ENCODE measurements at places on chromosomes 12 and 14.

DNA sequence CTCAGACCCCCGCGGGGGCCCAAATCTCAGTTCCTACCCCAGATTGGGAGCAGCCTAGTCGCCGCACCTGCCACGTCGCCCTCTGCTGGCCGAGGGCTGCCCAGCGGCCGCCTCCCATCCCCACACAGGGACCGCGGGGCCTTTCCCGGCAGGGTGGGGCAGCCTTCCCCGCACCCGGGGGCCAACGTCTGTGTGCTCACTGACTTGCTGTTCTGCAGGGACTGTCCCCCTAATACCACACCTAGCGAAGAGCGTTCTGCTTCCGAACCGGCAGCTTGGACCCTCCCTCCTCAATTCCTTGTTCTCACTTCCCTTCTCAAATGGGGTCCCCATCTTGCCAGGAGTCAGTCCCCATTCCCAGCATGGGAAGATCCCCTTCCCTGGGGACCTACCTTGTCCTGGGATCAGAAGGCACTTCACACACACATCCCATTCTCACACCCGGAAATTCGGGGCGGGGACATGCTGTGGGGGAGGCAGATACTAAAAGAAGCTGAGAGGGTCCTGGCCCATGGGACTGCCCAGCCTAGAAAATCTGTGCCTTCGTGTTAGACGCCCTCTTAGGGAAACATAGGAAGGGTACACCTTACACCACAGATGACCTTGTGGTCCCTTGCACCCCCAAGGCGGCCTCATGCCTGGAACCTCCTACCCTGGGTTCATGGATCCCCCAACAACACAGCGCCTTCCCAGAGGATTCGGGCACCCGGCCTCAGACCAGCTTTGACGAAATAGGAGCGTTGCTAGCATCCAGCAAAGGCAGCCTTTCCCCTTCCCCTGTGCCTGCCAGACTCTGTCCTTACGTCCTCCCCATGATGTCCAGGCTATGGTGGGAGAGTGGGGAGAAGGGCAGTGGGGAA, 16.4 kb downstream of the ACVRL1 start:
- DNase-seq = no peak

GRCh38 chr14:31161274-31161673, 46.3 kb downstream of the HECTD1 start:
- DNase-seq = no peak

DNA sequence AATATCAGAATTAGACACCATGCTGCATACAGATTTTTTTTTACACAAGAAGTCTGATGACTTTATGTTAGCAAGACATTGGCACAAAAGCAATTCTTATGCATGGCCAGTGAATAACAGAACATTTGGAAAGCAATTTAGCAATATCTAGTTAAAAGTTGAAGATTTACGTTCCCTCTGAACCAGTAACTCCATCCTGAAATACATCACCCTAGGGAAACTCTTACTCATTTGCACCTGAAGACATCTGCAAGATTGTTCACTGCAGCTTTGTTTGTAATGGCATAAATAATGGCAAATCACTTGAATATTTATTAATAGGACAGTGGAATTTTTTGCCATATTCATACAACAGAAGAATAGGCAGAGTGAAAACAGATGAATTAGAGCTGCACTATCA, 670.0 kb upstream of the NOVA1 start:
- no peak for DNase-seq

DNA sequence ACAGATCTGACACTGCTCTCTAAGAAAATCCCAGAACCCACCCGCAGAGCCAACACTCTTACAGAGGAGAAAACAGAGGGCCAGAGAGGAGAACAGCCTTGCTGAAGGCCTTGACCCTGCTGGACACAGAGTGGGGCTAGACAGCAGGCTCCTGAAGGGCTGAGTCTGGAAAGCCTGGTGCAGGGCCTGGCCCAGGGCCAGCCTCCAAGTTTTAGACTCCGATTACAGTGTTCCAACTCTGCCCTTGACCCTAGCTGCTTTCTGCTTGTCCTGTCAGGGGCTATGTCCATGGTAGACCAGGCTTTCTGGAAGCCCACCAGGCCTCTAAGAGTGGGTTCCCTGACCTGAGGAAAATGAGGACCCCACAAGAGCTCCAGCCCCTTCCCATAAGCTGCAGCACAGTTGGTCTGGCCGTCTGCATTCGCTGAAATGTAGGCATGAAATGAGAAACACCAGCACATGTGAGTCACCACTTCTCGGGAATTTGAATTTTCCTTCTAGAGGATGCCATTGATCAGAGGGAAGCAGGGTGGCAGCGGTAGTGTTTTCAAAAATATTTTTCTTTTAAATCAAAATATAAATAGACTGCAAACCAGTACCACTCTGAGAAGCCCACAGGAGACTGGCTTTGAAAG, 154.4 kb downstream of the CALM1 start:
- DNase-seq = no peak

DNA sequence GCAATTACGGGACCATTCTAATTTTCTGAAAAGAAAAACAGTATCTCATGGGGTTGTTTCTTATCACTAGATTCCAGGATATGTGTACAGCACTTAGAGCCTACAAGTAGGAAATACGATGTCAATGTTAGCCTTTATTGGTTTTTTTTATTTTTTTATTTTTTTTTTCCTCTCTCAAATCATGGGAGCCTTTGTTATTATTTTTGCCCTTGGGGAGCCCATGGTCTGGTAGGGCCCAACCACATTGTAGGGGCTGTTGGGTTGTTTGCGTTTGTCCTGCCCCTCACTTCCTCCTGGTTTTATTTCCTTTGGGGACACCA, 5.9 kb downstream of the MORN3 start:
- DNase-seq = no peak

DNA sequence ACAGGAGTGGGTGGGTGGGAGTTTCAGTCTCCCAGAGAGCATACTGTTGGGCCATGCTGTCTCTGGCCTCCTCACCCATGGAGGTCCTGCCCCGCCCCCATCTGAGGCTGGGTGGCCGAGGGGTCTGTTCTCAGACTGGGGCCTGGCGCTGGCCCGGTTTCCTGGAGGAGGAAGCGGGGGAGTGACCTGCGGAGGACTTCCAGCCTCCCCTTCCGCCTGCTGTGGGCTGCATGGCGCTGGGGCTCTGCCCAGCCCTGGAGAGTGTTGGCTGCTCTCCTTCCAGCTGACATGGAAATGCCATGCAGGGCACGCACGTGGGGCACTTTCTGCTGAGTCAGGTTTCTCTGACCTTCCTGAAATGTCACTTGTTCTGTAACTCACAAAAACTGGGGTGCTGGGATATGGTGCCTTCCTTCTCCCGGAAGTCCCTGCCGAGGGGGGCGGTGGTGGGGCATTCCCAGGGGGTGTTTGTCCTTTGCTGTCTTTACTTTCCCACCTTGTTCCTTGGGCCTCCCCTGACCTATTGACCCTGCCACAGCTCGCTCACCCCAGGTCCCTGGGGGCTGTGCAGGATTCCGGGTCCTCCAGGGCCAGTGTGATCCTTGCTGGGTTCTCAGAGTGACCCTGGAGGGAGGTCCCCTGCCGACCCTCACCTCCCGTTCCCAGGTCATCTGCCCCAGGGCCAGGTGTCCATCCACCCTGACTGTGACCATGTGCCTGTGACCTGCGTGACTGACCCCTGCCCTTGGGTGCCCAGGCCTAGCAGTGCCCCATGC, 23.6 kb downstream of the PACS2 start:
- DNase-seq = no peak

DNA sequence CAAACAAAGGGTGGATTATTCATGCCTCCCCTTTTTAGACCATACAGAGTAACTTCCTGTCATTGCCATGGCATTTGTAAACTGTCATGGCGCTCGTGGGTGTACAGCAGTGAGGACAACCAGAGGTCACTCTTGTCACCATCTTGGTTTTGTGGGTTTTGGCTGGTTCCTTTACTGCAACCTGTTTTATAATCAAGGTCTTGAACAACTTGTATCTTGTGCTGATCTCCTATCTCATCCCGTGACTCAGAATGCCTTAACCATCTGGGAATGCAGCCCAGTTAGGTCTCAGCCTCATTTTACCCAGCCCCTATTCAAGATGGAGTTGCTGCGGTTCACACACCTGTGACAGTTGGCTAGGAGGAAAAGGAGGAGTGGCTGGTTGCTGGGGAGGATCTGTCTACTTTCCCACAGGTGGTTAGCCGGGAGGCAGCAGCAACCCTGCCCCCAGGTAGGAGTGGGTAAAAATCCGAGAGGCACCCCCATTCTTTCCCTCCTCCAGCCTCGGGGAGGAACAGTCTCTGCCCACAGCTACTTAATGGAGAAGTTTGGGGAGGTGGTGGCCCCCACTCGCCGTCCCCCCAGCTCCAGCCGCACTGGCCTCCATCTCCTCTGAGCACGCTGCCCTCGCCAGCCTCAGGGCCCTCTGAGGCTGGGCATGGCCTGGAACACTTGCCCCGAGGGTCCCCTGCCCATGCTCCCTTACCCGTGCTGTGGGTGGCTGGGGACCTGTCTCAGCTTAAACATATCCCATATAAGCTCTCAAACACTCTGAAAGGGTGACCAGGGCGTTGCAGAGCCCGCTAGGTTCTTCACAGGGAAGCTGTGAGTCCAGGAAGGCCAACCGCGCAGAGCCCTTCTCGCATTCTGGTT, 41.7 kb downstream of the SMIM41 start:
- DNase-seq = no peak

- peak; percentile 49 for DNase-seq
These were observed 447.0 kb downstream of the DIO2 start for GRCh38 chr14:79764323-79764722.

All from NCI-H1436 treated with DMSO at 0.1 percent for 48 hours (cell line).